LHCN-M2 (cell line): ENCODE measurements at places on chromosomes 11 and 22.

GRCh38 chr11:131109257-131109656 lies 193.0 kb upstream of the SNX19 start:
- peak; percentile 14 for DNase-seq

- DNase-seq, result no peak
These were observed 4.3 kb downstream of the LGALS2 start for GRCh38 chr22:37575490-37576003.

DNA sequence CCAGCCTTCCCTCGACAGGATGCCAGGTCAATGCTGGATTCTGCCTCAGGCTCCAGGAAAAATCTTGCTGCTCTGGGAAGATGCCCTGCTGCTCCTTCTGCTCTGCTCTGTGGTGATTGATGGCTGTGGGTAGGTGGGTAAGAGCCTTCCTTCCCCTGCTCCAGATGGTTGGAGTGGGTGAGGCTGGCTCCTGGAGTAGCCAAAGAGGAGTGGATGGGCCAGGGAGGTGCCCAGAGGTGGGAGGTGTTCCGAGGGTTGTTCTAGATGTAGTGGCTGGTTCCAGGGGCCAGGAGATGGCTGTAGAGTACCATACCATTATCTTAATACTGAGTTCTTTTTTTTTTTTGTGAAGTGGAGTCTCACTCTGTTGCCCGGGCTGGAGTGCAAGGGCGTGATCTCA lies 99.6 kb upstream of the THY1 start:
- DNase-seq, result no peak

- DNase-seq, result no peak
These were observed 19.2 kb downstream of the SERPIND1 start for GRCh38 chr22:20792966-20793728.

- DNase-seq, result no peak
These were observed 42.0 kb upstream of the TENM4 start for GRCh38 chr11:79482800-79483199.

GRCh38 chr11:77172666-77172982 lies 44.6 kb downstream of the MYO7A start:
- no peak for DNase-seq

- no peak for DNase-seq
These were observed 2.3 kb downstream of the CBX7 start for GRCh38 chr22:39149915-39150847.
